ENCODE measurements at places on chromosomes 5 and 9.

DNA sequence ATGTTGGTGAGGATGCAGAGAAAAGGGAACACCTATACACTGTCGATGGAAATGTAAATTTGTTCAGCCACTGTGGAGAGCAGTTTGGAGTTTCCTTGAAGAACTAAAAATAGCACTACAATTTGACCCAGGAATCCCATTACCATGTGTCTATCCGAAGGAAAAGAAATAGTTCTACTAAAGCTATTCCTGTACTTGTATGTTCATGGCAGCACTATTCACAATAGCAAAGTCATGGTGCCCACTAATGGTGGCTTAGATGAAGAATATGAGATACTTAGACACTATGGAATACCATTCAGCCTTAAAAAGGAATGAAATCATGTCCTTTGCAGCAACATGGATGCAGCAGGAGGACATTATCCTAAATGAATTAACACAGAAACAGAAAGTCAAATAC, 50.2 kb upstream of the CAST start:
- no peak for DNase-seq

GRCh38 chr5:77202145-77202544, 8.3 kb upstream of the PDE8B start:
- no peak for DNase-seq

GRCh38 chr9:34185778-34186551, 7.1 kb downstream of the UBAP1 start:
- no peak for DNase-seq

DNA sequence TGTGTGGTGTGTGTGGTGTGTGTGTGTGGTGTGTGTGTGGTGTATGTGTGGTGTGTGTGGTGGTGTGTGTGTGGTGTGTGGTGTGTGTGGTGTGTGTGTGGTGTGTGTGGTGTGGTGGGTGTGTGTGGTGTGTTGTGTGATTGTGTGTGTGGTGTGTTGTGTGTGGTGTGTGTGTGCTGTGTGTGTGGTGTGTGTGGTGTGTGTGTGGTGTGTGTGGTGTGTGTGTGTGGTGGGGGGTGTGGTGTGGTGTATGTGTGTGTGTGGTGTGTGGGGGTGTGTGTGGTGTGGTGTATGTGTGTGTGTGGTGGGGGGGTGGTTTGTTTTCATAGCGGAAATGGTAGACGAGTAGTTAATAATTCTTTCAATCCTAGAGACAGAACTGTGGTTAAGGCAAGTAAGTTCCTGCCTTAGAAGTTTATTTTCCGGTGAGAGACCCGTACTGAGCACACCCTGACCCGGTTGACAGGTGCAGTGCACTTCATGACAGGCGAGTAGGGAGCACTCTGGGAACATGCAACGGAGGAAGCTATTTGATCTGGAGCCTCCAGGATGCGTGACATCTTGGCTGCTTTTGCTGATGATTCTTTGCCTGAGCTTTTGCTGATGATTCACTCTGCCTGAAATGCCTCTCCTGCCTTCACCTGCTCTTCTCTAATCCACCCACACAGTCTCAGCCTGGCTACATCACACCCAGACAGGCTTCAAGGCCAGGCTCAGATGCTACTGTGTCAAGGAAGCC, 21.7 kb upstream of the FAT2 start:
- peak; percentile 24 for DNase-seq

- DNase-seq = no peak
These were observed 314.8 kb downstream of the ARHGEF28 start for GRCh38 chr5:73940801-73941200.

DNA sequence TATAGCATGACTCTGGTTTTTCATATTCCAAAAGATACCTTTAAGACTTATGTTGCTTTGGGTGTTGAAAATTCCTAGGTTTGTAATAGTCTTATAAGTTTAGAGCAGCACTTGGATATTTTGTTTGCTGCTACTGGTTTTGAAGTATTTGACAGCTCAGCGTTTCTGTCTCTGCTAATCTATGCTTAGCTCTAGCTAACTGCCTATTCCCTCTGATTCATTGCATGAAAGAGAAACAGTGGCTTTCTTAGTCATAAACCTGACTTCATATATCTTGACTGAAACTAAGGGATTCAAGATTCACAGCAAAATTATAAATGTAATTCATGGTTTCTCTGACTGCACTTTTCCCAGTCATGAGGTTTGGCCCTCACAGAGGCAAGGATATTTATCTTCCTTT, 35.6 kb upstream of the ANXA1 start:
- no peak for DNase-seq

- DNase-seq = no peak
These were observed 48.8 kb upstream of the FBN2 start for GRCh38 chr5:128586848-128587247.

DNA sequence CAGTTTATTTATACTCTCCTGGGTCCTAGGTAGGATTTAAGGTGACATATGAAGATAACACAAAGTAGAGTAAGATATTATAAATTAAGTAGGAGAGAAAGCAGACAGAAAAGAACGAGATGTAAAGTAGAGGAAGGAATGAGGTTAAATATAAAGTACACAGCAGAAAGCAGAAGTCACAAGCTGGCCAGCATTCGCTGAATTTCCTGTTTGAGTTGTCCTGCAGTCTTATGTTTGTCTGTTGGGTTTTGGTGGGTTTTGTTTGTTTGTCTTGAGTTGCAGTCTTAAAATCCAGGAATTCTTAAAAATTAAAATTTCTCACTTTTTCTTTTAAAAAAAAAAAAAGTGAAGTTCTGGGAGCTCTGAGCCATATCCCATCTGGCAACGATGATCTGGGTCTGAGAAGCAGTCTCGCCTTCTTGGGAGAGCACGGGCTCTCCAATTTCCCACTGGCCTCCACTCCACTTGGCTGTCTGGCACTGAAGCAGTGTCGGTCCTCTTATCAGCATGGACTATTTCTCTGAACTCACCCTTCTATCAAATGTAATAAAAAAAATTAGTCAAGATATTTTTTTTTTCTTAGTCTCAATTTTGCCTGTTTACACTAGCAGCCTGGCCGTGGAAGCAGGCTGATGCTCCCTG, 2.0 kb downstream of the S100Z start:
- DNase-seq = no peak

GRCh38 chr5:142186857-142187594, 78.4 kb downstream of the NDFIP1 start:
- no peak for DNase-seq

- no peak for DNase-seq
These were observed 83.9 kb upstream of the TAS2R1 start for GRCh38 chr5:9713959-9714586.

Data from T-cell (primary cell).